ENCODE measurements at places on chromosomes 2 and 18.

DNA sequence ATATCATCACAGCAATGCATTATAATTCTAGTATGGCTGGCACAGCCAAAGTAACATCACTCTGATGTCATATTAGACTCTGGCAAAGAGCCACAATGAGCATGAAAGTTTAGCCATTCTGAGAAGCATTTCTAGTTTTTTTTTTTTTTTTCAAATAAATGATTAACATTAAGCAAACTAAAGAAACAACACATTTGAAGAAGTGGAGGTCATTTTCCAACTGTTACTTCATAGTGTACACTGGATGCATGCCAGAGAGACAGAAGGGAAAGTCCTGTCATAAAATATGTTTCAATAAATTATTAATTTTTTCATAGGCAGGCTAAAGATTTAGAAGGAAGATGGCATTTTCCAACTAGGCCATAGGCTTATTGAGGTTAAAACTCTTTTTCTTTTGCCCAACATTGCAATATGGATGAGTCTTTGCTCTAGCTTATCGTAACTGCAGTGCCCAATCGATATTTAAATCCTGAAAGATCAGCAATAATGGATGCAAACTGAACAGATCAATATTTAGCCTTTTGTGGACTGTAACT, 1630.4 kb upstream of the ACVR2A start:
- no peak for DNase-seq

DNA sequence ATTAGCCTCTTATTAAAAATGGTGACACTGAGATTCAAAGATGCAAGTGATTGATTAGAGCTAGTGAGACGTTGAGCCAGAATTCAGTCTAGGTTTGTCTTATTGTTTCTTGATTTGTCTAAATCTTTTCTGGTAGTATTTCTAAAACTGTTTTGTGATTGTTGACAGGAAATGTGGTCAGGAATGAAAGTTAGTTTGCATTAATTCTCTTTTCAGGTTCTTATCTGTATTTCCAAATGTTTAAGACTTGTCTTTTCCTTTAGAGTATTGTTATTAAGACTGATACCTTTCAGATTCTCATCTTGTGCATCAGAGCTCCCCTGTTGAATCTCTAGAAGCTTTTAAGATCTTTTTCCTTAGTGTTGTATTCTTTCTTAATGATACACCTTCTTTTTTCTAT, 89.3 kb downstream of the MBD5 start:
- no peak for DNase-seq

DNA sequence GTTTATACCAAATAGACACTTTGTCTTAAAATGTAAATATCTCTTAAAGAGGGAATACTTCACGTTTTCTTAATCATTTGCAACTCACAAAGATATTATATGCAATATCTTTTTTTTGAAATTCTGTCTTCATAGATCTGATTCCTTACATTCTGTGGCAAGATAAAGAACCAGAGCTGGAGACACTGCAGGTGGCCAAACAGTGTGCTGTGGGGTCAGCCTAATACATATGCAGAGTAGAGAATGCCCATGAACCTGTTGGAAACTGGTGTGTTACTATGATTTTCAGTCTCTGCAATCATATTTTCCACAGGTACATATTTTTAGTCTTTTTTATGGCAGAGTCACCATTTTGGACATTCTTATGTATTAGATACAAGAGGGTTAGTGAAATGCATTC, 229.6 kb upstream of the CHST9 start:
- DNase-seq: no peak

GRCh38 chr2:51597086-51597485, 565.2 kb upstream of the NRXN1 start:
- DNase-seq: no peak

DNA sequence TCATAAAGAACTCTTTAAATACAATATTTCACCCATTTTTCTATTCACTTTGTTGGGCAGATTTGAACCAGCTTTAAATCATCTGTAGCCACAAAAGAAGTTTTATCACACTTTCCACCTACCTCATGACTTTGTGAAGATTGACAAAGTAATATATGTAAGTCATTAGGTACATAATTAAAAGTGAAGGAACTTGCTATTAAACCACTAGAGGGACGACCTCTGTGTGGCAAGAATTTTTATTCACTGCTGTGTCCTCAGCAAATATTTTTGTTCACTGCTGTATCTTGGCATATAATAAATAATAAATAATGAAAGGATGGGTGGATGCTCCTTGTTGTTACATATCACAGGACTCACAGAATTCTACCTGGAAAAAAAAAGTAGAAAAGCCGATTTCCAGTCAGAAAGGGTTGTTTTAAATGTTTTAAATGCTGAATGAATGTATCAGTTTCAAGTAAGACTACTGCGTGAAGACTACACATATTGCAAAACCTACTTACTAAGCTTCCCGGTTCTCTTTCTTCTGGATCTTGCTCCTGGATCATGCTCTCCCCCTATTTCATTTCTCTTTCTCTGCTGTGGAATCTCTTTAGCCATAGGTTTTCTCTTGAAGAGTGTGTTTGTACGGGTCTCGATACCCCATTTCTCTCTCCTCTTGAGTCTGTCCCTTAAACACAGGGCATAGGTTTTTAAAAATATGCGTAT, 44.8 kb downstream of the KCMF1 start:
- DNase-seq: no peak

- DNase-seq: no peak
These were observed 36.1 kb downstream of the SPIRE1 start for GRCh38 chr18:12621742-12622306.

GRCh38 chr18:58339890-58340289, 289.0 kb downstream of the ALPK2 start:
- no peak for DNase-seq

GRCh38 chr2:84879584-84880394, 1.1 kb downstream of the TRABD2A start:
- no peak for DNase-seq

- no peak for DNase-seq
These were observed 96.9 kb downstream of the SETBP1 start for GRCh38 chr18:44777457-44778192.

DNA sequence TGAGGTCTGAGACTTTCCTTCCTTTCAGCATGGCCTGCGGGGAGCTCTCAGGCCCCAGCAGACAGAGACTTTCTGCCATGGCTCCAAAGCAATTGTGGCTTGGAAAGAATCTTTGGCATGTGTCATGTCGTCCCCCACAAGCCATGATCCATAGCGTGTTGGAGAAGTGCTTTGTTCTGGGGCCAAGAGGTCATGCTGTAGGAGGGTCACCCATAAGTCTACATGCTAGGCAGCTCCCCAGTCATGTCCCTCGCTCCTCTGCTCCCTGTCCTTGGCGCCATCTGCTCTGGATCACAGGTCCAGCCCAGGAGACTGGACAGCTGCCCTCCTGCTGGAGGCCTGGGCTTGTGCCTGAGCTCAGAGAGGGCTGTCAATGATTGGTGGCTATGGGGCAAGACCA, 78.8 kb upstream of the LCLAT1 start:
- DNase-seq: no peak

DNA sequence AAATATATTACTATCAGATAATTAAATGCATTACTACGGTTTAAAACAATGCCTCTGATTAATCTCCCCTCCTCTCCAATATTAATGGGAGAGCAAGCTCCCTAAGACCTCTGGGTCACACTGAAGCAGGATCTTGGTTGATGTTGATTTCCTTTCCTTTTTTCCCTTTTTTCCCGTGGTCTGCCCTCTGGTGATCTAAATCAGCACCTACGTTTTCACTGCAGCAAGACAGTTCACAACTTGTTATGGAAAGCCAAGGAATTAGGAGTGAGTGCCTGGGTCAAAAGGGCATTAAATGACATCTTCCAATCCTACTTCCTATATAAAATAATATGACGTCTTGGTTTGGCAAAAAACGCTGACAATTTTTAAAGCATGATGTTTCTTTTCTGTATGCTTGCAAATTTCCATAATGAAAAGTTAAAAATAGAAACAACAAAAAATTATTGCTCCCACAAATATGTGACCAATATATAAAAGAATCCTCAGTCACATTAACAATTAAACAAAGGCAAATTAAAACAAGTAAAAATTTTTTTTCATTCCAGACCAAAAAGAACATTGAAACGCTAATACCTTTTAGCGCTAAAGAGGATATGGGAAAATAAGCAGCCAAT, 7.9 kb upstream of the CFAP36 start:
- no peak for DNase-seq

DNA sequence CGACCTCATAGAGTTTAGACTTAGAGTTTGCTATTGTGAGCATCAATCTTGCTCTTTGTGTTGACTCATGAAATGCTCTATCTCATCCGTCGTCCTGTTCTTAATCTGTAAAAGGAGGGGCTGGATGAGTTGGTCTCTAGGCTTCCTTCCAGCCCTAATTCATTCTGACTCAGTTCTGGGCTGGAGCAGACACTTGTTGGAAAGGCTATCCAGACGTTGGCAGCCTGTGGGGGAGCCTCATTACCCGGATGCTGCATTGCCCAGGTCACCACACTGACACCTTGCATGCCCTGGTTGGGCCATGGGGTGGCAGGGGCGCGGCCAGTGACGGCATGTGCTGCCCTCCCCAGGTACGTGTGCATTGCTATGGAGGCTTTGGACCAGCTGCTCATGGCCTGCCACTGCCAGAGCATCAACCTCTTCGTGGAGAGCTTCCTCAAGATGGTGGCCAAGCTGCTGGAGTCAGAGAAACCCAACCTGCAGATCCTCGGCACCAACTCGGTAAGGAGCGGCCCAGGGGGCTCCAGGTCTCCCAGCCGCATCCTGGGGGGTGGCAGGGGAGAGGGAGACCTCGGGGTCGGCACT, 61.5 kb downstream of the EFR3B start:
- DNase-seq: no peak

GRCh38 chr2:235577404-235578330, 83.8 kb downstream of the AGAP1 start:
- DNase-seq: no peak

DNA sequence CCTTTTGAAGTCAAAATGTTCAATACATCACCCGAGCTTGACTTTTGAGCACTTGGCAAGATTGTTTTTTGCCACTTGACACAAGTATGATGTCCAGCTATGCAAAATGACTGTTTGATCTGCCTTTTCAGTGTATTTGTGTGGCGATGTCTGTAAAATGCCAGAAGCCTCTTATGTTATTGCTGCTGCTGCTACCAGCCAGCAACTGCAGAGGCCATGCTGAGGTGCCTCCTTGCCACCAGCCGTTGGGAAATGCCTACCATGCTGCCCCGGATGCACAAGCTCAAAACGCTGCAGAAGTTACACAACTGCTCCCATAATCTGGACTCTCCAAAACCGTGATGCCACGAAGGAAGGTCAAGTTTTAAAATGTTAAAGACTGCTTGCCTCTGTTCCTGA, 80.3 kb downstream of the RTN4 start:
- DNase-seq: no peak

- no peak for DNase-seq
These were observed 3.1 kb upstream of the CPO start for GRCh38 chr2:206935991-206936842.

DNA sequence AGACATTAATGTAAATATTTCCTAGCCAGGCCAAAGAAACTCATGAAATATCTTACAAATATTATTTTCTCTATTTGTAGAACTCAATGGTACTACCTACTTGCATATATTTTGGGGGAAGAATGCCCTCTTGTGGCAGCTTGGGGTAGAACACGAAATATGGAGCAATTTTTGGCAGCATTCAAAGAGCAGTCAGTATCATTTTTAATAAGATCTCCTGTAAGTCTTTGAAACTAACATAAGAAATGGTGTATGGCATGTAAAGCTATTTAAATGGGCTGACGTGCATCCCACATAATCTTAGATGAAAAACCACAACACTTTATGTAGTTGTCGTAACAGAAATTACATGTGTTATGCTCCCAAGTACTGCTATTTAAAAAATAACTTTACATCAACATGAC, 62.3 kb upstream of the CCDC195 start:
- peak; percentile 6 for DNase-seq

- no peak for DNase-seq
These were observed 142.2 kb downstream of the PKP4 start for GRCh38 chr2:158598862-158599517.

DNA sequence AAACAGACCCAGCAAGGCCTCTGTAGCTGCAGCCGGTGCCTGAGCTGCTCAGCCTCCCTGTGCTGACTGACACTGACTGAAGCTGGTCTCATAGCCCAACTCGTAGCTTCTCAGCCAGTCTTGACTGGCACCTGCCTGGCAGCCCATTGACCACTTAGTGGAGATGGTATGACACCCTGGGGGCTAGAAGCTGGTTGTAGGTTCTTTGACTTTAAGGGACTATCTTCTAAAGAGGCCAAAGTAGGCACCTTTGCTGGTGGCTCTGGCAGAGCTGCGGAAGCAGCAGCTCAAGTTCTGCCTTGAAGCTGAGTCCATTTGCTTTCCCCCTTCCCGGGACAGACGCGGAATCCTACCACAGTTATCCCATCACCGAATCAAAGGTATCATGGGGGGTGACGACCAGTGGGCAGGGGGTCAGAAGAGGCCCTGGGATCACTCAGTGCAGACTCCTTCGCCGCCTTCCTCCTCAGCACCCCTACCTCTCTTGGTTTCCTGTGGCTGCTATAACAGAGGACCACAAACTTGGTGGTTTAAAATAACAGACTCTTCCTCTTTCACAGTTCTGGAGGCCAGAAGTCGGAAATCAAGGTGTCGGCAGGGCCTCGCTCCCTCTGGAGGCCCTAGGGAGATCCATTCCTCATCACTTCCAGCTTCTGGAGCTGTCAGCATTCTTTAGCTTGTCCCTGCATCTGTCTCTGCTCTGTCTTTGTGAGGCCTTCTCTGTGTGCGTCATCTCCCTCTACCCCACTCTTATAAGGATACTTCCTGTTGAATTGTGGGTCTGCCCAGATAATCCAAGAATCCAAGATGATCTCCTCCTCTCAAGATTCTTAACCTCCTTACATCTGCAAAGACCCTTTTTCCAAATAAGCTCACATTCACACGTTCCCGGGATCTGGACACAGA, 13.7 kb upstream of the FOSL2 start:
- DNase-seq: no peak

DNA sequence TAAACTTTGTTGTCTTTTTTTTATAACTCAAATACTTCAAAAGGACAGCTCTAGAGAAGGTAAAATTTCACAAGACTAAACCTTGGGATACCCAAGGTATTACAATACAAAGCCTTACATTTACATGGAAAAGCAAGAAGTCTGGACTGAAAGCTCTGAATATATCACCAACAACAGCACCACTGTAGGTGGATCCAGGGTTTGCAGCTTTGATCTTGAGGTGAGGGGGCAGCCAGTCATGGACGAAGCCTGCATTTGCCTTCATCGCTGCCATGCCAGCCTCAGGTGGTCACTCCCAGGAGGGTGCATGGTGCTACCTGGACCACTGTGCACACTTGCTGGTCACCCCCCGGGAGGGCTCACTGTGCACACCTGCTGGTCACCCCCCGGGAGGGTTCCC, 36.6 kb downstream of the RBFA start:
- DNase-seq: no peak

GRCh38 chr2:8550481-8550880, 131.4 kb upstream of the ID2 start:
- no peak for DNase-seq

- no peak for DNase-seq
These were observed 18.6 kb upstream of the IL18R1 start for GRCh38 chr2:102337012-102337411.

Data from T-helper 22 cell (primary cell).